ENCODE measurements at places on chromosomes 4 and X.

DNA sequence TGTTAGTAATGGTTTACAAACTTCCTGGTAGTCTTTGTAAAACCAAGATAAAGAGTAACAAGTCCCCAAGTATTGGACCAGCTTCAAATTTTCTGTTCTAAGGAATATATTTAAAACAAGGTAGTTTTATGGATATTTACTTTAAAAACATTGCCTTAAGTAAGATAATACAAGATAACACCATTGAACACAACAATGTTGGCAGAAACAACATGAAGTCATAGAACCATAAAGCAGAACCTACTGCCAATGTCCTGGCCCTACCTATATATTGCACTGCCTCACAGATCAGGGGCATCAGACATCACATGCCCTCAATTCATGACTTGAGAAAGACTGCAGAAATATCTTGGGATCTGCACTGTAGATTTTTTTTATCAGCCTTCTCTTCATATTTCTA lies 1176.2 kb downstream of the PCDH7 start:
- no peak for DNase-seq

DNA sequence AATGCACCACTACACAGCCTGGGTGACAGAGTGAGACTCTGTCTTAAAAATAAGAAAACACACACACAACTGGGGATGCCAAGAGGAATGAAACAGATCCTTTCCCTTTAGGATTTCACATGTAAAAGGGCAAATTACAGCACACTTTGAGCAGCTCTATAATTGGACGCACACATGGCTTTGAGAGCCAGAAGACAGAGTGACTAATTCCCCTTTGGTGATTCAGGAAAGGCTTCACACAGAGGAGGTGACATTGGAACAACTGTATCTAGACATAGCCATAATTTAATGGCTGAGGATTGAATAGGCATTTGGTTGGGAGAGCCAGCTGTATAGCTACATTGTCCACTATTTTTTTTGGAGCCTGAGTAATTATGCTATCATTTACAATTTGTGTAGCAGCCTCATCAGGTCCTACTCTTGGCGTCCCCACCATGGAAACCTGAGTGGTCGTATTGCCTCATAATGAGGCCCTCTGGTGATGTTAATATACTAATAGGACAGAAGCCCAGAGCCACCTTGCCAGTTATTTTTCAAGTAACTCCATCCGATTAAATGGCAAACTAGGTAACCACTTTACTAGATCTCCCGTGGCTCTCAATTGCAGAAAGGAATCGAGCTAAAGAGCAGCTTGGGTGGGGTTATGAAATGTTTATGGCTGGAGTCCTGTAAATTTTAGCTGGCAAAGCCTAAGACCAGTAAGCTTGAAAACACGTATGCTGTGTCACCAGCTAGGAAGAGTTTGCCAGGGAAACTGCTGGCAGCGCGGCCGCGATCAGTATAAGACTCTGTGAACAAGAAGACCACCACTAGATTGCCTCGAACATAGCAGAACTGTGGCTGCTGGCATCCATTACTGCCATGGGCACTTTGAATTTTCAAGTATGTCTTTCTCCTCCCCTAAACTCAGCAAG lies 8.5 kb upstream of the PPEF1 start:
- DNase-seq, result no peak

DNA sequence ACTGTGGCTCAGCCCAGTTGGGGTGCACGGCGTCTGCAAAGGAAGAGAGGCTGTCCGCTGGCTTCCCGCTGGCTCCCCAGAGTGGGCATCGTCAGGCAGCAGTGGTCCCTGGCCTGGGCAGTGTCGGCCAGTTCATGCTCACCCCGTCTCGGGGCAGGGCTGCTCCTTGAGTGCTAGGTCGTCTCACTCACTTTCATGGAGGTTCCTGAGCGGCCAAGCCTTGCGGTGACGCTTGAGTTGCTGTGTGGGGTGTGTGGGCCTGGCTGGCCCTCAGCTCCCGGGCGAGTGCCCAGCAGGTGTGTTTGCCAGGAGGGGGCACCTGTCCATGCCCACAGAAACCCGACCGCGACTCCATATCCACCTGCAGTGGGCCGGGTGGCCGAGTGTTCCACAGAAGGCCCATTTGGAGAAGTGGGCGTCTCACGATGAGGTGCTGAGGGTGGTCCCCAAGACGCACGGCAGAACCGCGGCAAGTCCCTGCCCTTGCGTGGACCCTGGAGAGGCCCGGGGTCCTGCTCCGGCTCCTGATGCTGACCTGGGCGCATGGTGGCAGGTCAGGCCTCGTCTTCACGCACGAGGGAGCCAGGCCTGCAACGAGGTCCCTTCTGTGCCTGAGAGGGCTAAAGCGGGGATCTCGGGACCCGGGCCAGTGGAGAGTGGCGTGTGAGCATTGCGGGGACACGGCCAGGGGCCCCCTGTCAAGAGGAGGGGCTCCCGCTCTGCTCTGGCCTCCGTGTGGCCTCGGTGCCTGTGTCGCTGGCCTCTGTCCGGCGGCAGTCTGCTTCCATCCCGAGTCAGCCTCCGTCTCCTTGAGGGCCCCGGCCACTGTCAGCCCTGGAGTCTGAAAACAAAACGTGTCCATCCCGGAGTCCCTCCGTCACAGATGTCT lies 18.5 kb upstream of the UVSSA start:
- no peak for DNase-seq

- no peak for DNase-seq
These were observed 69.6 kb downstream of the HOPX start for GRCh38 chr4:56611501-56611900.

GRCh38 chrX:24874604-24875247 lies 141.0 kb downstream of the ARX start:
- no peak for DNase-seq

DNA sequence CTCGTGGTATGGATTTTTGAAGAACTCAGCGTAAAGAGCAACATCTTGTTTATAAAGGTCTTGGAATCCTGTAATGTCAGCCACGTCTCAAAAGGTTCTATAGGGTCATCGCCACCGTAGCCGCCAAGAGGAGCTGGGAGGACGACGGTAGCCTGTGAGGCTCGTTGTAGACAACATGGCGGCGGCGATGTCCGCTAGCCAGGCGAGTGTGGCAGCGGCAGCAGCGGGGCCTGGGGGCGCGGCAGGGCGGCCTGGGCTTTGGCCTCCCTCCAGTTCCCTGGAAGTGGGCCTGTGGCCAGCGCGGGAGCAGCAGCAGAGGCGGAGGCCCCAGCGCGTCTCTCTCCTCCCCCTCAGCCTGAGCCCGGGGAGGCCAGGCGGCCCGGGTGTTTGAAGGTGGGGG lies 143.5 kb upstream of the PBDC1 start:
- no peak for DNase-seq

- no peak for DNase-seq
These were observed 143.3 kb upstream of the RADX start for GRCh38 chrX:106468433-106468832.

DNA sequence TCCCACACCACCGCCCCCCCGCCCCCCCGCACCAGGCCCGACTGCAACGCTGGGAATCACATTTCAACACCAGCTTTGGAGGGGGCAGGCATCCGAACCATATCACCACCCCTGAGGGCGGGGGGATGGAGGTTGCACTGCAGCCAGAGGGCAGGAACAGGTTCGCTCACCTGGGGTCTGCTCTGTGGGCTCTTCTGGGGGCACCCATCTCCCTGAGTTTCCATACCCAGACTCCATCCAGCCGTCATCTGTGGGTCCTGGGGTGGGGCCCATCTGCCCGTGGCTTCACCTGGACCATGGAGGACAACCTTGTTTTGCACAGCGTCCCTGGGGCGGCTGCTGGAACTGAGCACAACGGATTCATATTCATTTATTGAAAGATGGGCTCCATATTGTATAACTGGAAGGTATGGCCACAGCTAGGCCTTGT lies 6.9 kb downstream of the PSAPL1 start:
- no peak for DNase-seq

DNA sequence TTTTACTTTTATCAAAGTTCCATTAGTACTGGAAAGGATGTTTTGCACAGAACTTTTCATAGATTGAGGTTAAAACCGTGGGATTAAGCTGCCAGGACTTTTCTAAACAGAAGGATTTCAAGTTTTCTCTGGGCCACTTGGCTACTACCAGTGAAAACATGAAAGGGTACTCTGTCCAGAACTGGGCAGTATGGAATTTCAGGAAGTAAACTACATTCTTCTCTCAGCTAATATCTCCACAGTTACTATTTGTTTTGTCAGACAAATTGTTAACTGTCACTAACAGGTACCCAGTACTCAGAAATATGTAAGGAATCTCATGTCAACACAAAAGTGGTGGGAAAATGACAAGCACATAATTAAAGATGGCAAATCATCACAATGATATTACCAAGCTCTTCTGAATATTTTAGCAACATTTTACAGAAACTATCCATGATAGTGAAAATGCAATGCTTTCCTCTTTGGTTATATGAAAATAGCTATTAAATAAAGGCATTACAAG lies 454.4 kb downstream of the C4orf33 start:
- DNase-seq, result no peak

- DNase-seq, result no peak
These were observed 195.9 kb downstream of the MGST2 start for GRCh38 chr4:139861471-139861870.

DNA sequence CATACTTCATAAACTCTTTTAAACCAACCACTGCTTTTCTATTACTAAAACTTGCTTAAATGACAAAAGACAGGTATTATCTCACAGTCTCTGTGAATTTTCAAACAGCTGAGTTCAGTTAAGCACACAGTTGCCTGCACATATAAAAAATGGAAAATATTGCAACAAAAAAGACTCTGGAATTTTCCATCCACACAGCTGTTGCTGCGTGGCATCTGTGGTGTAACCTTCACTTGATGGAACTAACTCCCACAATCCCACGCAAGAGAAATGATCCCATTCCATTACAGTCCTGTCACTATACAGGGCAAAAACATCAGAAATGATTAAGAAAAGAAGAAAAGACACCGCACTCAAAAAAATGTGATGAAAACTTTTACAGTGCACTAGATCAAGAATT lies 149.8 kb upstream of the TBL1X start:
- no peak for DNase-seq

DNA sequence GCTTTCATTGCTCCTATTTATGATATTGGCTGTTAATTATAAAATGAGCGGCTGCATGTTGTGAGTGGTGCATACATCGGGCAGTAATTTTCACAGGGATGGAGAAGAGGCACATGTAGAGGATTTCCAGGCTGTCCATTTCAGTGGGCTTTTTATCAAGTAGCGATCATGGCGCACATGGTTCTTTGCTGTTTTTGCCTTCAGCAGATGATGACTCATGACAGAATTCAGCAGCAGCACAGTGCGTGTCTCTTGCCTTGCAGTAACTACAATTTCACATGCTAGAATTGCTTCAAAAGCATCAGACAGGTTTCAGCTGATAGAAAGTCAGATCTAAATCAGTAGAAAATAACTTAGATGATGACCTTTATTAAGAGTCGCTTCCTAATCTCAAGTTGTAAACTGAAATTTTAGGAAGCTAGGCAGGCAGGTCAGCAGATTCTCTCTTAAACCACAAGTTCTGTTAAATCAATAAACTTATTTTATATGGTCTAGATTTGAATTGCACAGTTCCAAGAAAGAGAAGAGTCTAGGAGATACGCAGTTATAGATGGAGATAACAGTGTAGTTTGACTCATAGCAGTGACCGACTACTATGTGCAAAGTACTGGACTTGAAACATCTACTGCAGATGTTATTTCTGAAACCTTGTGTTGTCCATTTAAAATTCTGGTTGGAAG lies 35.8 kb downstream of the LRP2BP start:
- DNase-seq, result no peak

- no peak for DNase-seq
These were observed 208.1 kb upstream of the PPP3CA start for GRCh38 chr4:101555341-101555880.

- DNase-seq, result no peak
These were observed 4.1 kb upstream of the HSD17B10 start for GRCh38 chrX:53438174-53438831.

- no peak for DNase-seq
These were observed 978 bp downstream of the HS6ST2 start for GRCh38 chrX:132957211-132958090.

DNA sequence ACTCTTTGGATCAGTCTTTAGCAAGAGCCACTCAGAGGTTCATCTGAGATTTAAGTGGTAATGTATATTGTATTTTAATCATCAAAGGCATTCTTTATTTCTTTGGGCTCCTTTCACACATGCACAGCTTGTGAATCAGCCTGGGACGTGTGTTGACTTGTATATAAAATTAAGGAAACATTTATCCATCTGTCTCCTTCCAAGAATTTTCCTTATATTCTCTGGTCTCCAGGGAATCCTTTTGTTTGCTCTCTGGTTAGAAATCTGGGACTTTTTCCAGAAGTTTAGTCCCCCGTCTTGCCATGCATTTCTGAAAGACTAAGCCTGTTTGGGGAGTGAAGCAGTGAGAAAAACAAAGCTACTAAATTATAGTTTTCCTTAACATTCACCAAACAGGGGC lies 212.3 kb downstream of the DCAF12L2 start:
- no peak for DNase-seq

- no peak for DNase-seq
These were observed 37.0 kb downstream of the GUCY1A1 start for GRCh38 chr4:155703486-155704247.

DNA sequence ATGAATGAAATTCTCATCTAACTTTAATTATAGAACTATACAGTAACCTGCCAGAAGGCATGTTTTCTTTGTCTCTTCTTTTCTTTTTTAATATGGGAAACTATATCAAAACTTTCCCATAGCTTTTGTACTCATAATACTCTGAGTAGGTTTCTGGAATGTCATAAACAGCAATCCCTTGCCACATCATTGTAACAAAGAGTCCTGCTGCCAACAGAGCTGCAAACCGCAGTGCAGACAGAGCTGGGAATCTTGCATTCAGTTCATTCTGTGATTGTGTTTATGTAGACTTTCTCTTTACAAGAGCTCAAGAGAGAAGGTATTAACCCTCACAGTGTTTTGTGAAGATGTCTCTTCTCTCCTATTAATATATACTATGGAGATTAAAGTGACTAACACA lies 304.4 kb upstream of the SLIT2 start:
- no peak for DNase-seq

DNA sequence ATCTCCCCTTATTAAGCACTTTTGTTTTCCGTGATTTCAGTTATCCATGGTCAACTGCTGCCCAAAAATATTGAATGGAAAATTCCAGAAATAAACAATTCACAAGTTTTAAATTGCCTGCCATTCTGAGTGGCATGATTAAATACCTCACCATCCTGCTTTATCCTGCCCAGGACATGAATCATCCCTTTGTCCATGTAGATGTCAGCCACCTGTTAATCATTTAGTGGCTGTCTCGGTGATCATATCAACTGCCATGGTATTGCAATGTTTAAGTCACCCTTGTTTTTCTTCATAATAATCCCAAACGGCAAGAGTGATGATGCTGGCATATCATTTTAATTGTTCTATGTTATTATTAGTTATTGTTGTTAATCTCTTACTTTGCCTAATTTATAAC lies 79.8 kb upstream of the LHFPL1 start:
- no peak for DNase-seq

DNA sequence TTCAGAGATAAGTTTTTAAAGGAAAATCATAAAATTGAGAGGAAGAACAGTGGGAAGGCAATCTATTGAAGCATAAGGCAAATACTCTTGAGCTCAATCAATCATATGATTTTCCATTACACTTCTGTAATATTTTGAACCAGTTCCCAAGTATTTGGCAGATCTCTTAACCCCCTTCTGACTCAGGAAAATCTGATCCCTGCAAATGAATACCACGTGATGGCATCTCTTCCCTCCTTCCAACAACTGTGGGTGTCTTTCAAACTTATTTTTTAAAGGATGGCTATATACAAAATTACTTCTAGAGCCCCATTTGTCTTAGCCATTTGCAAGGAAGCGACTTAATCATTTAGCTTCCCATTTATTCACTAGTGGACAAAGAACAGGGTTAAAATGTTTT lies 41.9 kb downstream of the AMOT start:
- no peak for DNase-seq
